ENCODE measurements at places on chromosomes 2 and 18. TPM values are rescaled to one million over a fixed set of nuclear protein-coding genes. Genes with fewer than 3 reads are reported as not detected.
A peak's percentile ranks its signal among the peaks of the same experiment; 100 is the strongest.

GRCh38 chr2:127161176-127162136, 54.5 kb upstream of the BIN1 start:
- no peak for DNase-seq

Gene ALPP
- total RNA-seq: not detected

- DNase-seq: no peak
Observed at GRCh38 chr2:33458248-33458819, 18.1 kb upstream of the RASGRP3 start.

GRCh38 chr2:138922973-138923563, 142.9 kb upstream of the NXPH2 start:
- DNase-seq: no peak

- no peak for DNase-seq
Observed at GRCh38 chr18:49699303-49699702, 114.0 kb downstream of the ACAA2 start.

DNA sequence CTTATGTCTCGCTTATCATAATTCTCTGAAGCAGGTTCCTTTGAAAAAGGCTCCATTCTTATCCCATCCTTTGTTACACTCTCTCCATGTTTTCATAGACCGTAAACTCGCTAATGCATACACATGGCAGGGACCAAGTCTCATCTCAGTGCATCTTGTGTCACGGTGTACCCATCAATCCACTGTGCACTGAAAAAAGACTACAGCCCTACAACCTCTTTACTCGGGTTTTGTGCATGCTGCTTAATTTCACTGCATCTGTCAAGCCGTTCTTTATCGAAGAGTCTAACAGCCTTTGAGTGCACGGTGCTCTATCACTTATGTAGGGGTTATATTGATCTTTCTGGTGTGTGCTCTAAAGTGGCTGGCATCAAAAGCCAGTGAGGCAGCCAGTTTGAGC, 302.9 kb upstream of the ERBB4 start:
- no peak for DNase-seq

Gene INHBB
- not detected for total RNA-seq

- DNase-seq: no peak
Observed at GRCh38 chr2:219269362-219270054, 9.7 kb upstream of the DNAJB2 start.

GRCh38 chr2:193907561-193907960, 1712.8 kb upstream of the TMEFF2 start:
- DNase-seq: no peak

- DNase-seq: no peak
Observed at GRCh38 chr18:35387152-35387571, 10.0 kb upstream of the ZNF396 start.

GRCh38 chr2:174013315-174013751, 48.2 kb upstream of the SP3 start:
- DNase-seq: no peak

GRCh38 chr2:112646102-112646719, 472 bp downstream of the SLC20A1 start:
- no peak for DNase-seq

GRCh38 chr2:39875914-39876267, 96.8 kb upstream of the THUMPD2 start:
- DNase-seq: no peak

- peak; percentile 47 for DNase-seq
Observed at GRCh38 chr18:44733069-44733753, 52.5 kb downstream of the SETBP1 start.

DNA sequence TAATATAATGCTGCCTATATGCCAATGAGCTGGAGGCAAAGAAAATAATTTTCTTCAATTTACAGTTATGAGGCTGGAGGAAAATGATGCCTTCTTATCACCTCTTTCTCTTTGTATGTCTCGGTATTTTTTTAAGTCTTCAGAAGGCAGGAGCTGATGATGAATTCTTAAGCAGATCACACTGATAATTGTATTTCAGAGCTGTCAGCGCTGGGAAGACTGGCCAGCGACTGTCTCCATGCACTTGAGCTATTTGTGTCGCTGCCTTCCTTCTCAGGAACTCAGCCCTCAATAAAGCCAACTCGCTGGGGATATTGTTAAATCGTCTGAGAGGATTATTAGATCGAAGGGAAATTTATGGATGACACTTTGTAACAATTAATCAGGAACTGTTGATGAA, 40.3 kb downstream of the PTGR3 start:
- no peak for DNase-seq

Gene CKAP2L
- total RNA-seq: 45.5 TPM

Gene CLHC1
- total RNA-seq: 12.3 TPM

Gene RAB6C
- total RNA-seq: 0.14 TPM

Gene HAAO
- total RNA-seq: 6.1 TPM

DNA sequence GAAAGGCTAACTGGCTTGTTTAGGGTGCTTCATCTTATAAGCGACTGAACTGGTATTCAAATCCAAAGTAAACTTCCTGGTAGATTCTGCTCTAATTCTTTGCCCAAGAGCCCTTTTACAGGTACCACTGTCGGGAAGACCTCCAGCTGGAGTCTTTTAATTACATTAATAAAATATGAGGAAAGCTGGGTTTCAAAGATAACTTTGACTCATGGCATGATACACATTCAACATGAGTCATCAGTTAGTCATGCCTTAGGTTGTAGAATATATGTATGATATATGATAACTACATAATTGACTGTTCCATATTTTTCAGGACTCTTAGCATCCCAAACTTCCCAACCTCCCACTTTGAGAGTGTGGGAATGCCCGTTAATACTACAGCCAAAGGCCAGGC, 32.3 kb downstream of the ZCCHC2 start:
- no peak for DNase-seq

DNA sequence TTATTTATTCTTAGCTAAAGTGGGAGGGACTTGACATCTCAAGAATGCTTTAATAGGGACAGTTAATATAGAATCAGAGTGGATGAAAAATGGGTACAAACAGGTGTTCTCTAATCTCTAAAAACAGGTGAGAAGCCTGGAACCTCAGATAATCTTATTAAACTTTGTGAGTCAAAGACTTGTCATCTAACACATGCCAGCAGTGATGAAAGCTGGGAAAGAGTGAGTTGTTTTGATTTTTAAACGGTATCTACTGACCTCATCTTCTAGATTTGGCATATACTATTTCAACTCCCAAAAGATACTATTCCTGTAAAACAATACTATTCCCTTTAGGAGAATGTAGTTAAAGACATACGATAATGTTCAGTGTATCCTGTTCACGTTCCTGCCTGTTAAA, 103.4 kb downstream of the CCDC141 start:
- no peak for DNase-seq

Gene TANC1
- 0.35 TPM for total RNA-seq

Measured in activated T-cell treated with anti-CD3 and anti-CD28 coated beads, Interleukin-2, amount 50 U/mL, for 72 hours (primary cell).